ENCODE measurements at places on chromosomes 6 and 20. TPM values are rescaled to one million over a fixed set of nuclear protein-coding genes. Genes with fewer than 3 reads are reported as not detected.
A peak's percentile ranks its signal among the peaks of the same experiment; 100 is the strongest.

DNA sequence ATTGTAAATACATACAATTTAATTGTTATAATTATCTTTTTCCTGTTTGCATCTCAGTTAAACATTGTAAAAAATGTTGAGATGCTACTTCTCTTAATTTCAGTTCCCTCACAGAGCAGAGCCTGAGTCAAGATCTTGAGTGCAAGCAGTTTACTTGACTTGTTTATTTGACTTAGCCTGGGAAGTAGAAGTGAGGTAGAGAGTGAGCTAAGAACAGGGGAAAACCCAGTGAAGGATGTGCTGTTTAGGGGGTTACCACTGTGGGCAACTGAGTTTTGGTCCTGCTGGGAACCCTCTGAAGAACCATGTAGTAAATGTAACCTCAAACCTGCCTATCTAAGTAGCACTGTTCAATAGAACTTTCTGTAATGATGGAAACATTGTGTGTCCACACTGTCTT is 495.2 kb upstream of the FLRT3 start:
- no peaks in the 10 kb centered on the region for H3K27me3 ChIP-seq
- no peak overlapping the region for H3K27ac ChIP-seq
- no peaks in the 10 kb centered on the region for H3K4me1 ChIP-seq
- H3K4me3 ChIP-seq = no peak overlapping the region
- no peak for DNase-seq
- H3K36me3 ChIP-seq = no peaks in the 10 kb centered on the region

DNA sequence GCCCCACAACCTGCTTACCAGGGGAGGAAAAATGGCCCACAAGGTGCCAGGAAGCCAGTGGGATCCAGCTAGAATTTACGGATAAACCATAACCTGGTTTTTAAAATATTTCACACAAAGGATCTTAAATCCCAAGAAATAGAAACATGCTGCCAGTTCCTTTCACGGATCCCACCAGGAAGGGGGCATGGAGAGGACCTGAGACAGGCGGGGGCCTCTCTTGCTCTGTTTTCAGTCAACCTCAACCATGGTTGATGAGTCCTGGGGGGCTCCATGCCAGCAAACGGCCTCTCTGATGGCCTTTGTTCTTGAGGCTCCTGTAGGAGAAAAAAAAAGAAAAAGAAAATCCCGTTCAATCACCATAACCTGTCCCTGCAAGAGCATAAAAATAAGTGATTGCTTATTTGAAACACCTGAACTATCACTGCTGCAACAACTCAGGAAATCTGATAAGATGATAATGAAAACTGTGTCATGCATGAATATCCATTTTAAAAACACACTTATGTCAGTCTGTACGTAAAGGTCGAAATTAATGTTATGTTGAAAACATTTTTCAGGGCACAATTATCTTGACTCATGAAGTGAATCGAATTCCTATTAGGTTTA is 125.8 kb upstream of the CST7 start:
- H3K27me3 ChIP-seq = no peaks in the 10 kb centered on the region
- no peak overlapping the region for H3K4me3 ChIP-seq
- H3K27ac ChIP-seq = no peak overlapping the region

- peak overlapping the region; percentile 17 for H3K4me3 ChIP-seq
- no peaks in the 10 kb centered on the region for H3K36me3 ChIP-seq
- no peaks in the 10 kb centered on the region for H3K27me3 ChIP-seq
- peak; percentile 56 for DNase-seq
- peak overlapping the region; percentile 90 for H3K27ac ChIP-seq
Measured at GRCh38 chr6:159062564-159062945, 17.8 kb upstream of the TAGAP start.

- H3K4me1 ChIP-seq = no peaks in the 10 kb centered on the region
- no peak overlapping the region for H3K4me3 ChIP-seq
- H3K27me3 ChIP-seq = no peaks in the 10 kb centered on the region
- H3K36me3 ChIP-seq = peaks cover 3% of the 10 kb centered on the region
Measured at GRCh38 chr20:25338112-25339023, 52.3 kb downstream of the ABHD12 start.

GRCh38 chr6:20509212-20509611 is 25.0 kb upstream of the CDKAL1 start:
- H3K4me3 ChIP-seq = no peak overlapping the region
- no peaks in the 10 kb centered on the region for H3K27me3 ChIP-seq
- H3K27ac ChIP-seq = no peak overlapping the region

DNA sequence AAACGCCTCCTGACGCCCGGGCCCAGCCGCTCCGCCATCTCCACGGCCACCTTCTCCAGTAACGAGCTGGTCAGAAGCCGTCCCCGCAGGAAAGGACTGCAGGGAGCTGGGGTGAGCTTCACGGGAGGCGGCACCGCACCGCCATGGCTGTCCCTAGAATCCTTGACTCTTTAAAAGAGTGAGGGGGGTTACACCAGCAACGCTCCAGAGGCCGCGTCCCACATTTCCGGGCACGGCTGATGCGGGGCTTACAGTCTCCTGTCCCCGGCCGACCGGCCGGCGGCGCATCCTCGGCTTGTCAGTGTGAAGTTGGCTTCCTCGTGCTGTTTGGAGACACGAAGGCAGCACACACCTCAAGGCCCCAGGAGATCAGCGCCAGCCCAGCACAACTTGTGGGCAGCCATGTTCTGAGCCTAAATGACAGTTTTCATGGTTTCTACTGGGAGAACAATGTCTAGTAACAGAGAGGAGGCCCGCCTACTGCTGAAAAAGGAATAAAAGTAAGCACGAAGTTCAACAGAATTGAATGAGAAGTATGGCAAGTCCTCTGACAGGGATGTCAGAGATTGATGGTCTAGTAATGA is 30.4 kb downstream of the SLC2A4RG start:
- H3K4me1 ChIP-seq = peaks cover 4% of the 10 kb centered on the region
- H3K27ac ChIP-seq = no peak overlapping the region
- H3K27me3 ChIP-seq = no peaks in the 10 kb centered on the region
- no peak overlapping the region for H3K4me3 ChIP-seq
- DNase-seq = no peak
- no peaks in the 10 kb centered on the region for H3K36me3 ChIP-seq

- H3K27me3 ChIP-seq = no peaks in the 10 kb centered on the region
- no peak overlapping the region for H3K27ac ChIP-seq
- H3K36me3 ChIP-seq = peaks cover 52% of the 10 kb centered on the region
Measured at GRCh38 chr20:46352370-46352938, 44.2 kb upstream of the CDH22 start.

GRCh38 chr20:1389703-1390580 is 2.9 kb downstream of the FKBP1A start:
- H3K36me3 ChIP-seq = peaks cover 12% of the 10 kb centered on the region
- no peaks in the 10 kb centered on the region for H3K27me3 ChIP-seq
- H3K4me3 ChIP-seq = no peak overlapping the region
- H3K4me1 ChIP-seq = peaks cover 77% of the 10 kb centered on the region

- no peak overlapping the region for H3K27ac ChIP-seq
- no peaks in the 10 kb centered on the region for H3K4me1 ChIP-seq
- no peak for DNase-seq
- H3K27me3 ChIP-seq = no peaks in the 10 kb centered on the region
- no peaks in the 10 kb centered on the region for H3K36me3 ChIP-seq
- H3K4me3 ChIP-seq = no peak overlapping the region
Measured at GRCh38 chr6:145600299-145600698, 135.0 kb downstream of the EPM2A start.

DNA sequence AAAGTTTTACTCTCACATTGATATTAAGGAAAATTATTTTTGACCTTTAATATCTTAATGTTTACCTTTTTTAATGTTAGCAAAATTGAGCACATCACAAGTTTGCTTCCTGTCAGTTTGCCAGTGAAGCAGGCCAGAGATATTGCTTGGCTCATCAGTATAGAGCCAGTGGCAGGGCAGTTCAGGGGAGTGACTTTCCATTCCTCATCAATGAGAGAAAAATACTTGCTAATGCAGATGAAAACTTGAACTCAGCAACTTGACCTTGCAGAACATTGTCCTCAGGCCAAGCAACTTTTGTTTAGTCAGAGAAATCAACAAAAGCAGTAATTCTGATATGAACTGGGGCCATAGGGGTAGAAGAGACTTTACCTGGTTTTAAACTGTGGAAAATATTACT is 6.9 kb downstream of the TAB2 start:
- H3K27me3 ChIP-seq = no peaks in the 10 kb centered on the region
- no peak for DNase-seq
- H3K27ac ChIP-seq = no peak overlapping the region
- no peak overlapping the region for H3K4me3 ChIP-seq
- peaks cover 28% of the 10 kb centered on the region for H3K4me1 ChIP-seq
- H3K36me3 ChIP-seq = peaks cover 2% of the 10 kb centered on the region

DNA sequence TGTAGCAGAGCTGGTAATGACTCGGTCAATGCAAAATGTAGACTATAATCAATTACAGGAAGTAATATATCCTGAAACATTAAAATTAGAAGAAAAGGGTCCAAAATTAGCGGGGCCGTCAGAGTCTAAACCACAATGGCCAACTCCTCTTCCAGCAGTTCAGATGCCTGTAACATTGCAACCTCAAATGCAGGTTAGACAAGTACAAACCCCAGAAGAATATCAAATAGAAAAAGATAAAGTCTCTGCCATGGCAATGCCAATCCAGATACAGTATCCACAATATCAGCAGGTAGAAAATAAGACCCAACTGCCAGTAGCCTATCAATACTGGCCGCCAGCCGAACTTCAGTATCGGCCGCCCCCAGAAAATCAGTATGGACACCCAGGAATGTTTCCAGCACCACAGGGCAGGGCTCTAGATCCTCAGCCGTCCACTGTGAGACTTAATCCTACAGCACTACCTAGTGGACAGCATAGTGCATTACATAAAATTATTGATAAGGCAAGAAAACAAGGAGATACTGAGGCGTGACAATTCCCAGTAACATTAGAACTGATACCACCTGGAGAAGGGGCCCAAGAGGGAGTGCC is 158.4 kb downstream of the GPX5 start:
- peaks cover 21% of the 10 kb centered on the region for H3K27me3 ChIP-seq
- H3K36me3 ChIP-seq = no peaks in the 10 kb centered on the region
- peaks cover 4% of the 10 kb centered on the region for H3K4me1 ChIP-seq
- no peak overlapping the region for H3K4me3 ChIP-seq

DNA sequence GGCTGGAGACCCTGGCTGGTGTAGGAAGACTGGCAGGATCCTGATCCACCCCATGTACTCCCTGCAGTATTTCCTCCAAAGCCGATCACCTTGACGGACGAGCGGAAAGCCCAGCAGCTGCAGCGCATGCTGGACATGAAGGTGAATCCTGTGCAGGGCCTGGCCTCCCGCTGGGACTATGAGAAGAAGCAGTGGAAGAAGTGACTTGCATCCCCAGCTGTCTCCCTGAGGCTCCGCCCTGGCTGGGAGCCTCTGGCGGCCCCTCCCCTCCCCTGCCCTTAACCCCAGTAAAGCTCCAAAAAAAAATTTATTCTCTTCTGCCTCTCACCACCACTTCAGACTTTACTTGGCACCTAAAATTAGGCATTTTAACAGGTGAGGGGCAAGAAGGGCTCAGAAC is 7.0 kb downstream of the COX4I2 start:
- no peaks in the 10 kb centered on the region for H3K36me3 ChIP-seq
- DNase-seq = no peak
- no peak overlapping the region for H3K27ac ChIP-seq
- peaks cover 7% of the 10 kb centered on the region for H3K4me1 ChIP-seq
- H3K4me3 ChIP-seq = no peak overlapping the region
- H3K27me3 ChIP-seq = no peaks in the 10 kb centered on the region

DNA sequence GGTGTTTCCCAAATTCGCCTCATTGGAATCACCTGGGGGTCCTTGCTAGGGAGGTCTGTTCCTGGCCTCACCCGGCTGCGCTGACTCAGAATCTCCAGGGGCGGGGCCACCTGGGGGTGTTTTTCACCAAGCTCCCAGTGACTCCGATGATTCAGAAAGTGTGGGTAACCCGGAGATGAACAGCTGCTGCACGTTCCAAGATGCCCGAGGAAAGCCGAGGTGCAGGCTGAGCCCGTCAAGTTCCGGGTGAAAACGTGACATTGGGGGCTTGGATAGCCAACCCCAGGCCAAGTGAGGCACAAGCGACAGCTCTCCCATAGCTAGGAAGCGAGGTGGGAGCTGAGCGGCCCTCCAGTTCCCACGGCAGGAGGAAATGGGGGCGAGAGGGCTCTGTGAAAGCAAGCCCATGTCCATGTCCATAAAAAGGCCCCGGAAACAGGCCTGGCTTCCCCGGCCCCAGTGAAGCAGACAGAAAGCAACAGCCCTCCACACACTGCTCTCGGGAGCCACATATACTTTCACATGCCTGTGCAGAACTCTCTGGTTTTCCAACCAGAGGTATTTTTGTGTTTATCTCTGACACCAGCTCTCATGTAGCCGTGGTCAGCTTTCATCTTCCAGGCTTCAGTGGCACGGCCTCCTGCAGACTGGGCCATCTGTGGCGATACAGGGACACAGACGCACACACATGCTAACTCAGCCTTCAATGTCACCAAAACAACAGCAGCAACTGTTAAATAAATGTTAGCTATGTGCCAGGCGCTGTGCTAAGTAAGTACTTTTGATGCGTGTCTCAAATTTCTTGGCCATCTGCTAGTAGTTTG is 90.7 kb upstream of the CCDC28A start:
- no peak overlapping the region for H3K4me3 ChIP-seq
- H3K27me3 ChIP-seq = peaks cover 3% of the 10 kb centered on the region
- no peaks in the 10 kb centered on the region for H3K36me3 ChIP-seq

DNA sequence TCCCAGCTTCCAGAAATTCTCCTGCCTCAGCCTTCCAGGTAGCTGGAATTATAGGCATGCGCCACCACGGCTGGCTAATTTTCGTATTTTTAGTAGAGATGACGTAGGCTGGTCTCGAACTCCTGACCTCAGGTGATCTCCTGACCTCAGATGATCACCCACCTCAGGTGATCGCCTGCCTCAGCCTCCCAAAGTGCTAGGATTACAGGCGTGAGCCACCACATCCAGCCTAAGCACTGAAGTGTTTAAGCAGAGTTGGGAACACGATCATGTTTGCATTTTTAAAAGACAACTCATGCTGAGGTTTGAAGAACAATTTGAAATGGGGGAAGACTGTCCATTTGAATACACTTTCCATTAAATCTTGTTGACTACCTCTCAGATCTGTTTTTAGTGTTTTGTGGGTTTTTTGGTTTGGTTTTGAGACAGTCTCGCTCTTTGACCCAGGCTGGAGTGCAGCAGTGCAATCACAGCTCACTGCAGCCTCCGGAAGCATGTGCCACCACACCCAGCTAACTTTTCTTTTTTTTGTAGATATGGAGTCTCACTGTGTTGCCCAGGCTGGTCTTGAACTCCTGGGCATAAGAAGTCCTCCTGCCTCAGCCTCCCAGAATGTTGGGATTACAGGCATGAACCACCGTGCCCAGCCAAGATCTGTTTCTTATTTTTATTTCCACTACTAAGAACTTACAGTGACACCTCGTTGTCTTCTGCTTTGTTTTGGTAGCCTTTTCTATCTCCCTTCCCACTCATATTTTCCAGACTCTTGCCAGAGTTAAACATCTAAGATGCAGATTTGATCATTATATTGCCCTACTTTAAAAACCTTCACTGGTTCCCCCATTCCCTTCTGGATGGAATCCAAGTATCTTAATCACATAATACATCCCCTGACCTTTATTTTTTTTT is 5.5 kb downstream of the CASP8AP2 start:
- H3K27me3 ChIP-seq = no peaks in the 10 kb centered on the region
- peak overlapping the region; percentile 29 for H3K4me3 ChIP-seq
- peaks cover 65% of the 10 kb centered on the region for H3K4me1 ChIP-seq
- peaks cover 23% of the 10 kb centered on the region for H3K36me3 ChIP-seq
- peak; percentile 41 for DNase-seq
- peak overlapping the region; percentile 56 for H3K27ac ChIP-seq

- H3K4me3 ChIP-seq = no peak overlapping the region
- no peaks in the 10 kb centered on the region for H3K4me1 ChIP-seq
- H3K27ac ChIP-seq = no peak overlapping the region
- no peaks in the 10 kb centered on the region for H3K27me3 ChIP-seq
- no peaks in the 10 kb centered on the region for H3K36me3 ChIP-seq
Measured at GRCh38 chr6:47302043-47302442, 7.7 kb downstream of the TNFRSF21 start.

Gene SLC22A16
- total RNA-seq = not detected

Gene FAXC
- not detected for total RNA-seq

Data from CD4-positive, alpha-beta T cell (primary cell).